ENCODE measurements at places on chromosomes 13 and 19.

DNA sequence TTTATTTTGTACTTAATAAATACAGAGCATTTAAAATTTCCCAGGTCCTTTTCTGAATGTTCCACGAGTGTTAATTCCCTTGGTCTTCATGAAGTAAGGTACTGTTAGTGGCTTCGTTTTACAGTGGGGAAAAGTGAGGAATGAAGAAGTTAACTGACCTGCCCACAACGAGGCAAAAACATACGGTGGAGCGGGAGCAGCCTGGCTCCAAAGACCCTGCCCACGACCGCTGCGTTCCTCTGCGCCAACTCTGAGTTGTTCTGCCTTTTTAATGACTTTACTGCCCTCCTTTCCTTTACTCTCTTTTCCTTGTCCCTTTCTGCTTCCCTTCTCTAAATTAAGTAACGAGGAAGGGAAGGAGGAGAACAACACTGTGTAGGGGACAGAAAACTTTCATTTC is 392.9 kb downstream of the PCDH9 start:
- no peaks in the 10 kb centered on the region for H3K4me1 ChIP-seq
- no peak overlapping the region for H3K27ac ChIP-seq
- H3K36me3 ChIP-seq, result no peaks in the 10 kb centered on the region
- H3K4me3 ChIP-seq, result no peak overlapping the region
- DNase-seq, result no peak

- no peaks in the 10 kb centered on the region for H3K4me1 ChIP-seq
- DNase-seq, result no peak
- H3K27ac ChIP-seq, result no peak overlapping the region
- H3K36me3 ChIP-seq, result no peaks in the 10 kb centered on the region
These were observed 53.6 kb upstream of the TPM4 start for GRCh38 chr19:16022681-16023080.

DNA sequence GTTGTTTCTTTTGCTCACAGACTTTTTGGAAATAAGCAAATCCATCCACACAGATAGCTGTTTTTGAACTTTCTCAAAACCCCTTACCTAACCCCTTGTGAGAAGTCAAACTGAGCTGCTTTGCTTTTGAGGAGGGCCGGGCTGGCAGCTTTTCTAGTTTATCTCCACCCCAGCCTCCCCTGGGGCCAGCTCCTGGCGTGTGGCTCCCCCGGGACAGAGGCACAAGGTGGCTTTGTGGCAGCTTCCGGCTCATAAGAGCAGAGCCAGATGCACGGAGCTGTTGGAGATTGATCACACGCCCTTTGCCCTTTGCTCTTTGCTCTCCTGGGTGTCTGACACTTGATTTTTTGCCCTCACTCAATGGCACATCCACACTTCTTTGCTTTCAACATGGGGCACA is 24.9 kb upstream of the RNF113B start:
- H3K4me1 ChIP-seq, result no peaks in the 10 kb centered on the region
- H3K27me3 ChIP-seq, result no peaks in the 10 kb centered on the region
- H3K36me3 ChIP-seq, result no peaks in the 10 kb centered on the region
- no peak for DNase-seq
- no peak overlapping the region for H3K4me3 ChIP-seq

GRCh38 chr19:35086455-35086854 is 29.2 kb upstream of the FXYD3 start:
- no peaks in the 10 kb centered on the region for H3K36me3 ChIP-seq
- no peak overlapping the region for H3K4me3 ChIP-seq
- DNase-seq, result no peak
- H3K4me1 ChIP-seq, result no peaks in the 10 kb centered on the region
- H3K27me3 ChIP-seq, result no peaks in the 10 kb centered on the region

- no peak for DNase-seq
- H3K4me3 ChIP-seq, result no peak overlapping the region
- no peaks in the 10 kb centered on the region for H3K36me3 ChIP-seq
- H3K4me1 ChIP-seq, result no peaks in the 10 kb centered on the region
- H3K27ac ChIP-seq, result no peak overlapping the region
- no peaks in the 10 kb centered on the region for H3K27me3 ChIP-seq
These were observed 106.1 kb downstream of the NHLRC3 start for GRCh38 chr13:39144391-39144790.

DNA sequence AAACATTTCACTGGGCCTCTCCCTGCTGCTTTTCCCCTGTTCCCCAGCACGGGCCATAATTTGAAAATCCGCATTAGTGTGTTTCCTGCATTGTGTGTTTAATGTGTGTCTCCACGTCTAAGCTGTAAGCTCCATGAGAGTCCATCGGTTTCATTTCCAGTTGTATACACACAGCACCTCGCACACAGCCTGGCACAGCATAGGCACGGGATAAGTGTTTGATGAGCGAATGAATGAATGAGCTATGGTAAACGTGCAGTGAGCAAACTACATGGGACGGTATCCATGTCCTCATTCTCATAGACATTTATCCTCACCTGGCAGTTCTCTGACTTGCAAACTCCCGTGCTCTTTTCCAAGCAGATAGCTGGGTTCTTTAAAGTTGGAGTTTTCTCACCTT is 106.1 kb downstream of the RAB20 start:
- peaks cover 69% of the 10 kb centered on the region for H3K36me3 ChIP-seq
- H3K27ac ChIP-seq, result no peak overlapping the region
- no peaks in the 10 kb centered on the region for H3K27me3 ChIP-seq
- H3K4me1 ChIP-seq, result no peaks in the 10 kb centered on the region

DNA sequence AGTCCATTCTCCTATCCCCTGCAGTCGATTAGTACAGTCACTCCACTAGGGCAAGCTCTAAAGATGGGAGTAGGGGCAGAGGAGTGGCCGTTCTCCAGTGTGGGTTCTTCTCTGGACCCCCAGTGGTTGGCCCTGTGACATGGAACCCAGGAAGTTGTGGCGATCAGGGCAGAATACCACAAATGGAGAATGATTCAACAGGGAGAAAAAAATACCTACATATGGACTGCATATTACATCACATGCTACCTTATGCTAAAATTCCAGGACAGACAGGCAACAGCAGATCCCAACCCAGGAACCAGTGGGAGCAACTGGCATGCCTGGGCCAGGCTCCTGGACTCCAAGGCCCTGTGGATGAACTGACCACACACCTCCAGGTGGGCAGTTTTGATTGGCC is 20.4 kb downstream of the POU2F2 start:
- H3K4me1 ChIP-seq, result peaks cover 12% of the 10 kb centered on the region
- no peak overlapping the region for H3K27ac ChIP-seq
- DNase-seq, result no peak
- H3K27me3 ChIP-seq, result no peaks in the 10 kb centered on the region
- H3K4me3 ChIP-seq, result no peak overlapping the region

DNA sequence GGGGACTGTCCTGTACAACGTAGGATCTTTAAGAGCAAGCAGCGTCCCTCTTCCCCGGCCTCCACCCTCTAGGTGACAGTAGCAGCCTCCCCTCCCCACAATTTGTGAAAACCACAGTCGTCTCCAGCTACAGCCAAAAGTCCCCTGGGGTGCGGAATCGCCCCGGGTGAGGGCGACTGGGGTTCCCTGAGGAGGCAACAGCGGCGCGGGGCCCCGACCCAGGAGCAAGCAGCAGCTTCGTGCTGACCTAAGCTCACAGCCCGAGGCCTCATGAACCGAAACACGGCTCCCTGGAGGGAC is 322 bp downstream of the ZNF558 start:
- no peaks in the 10 kb centered on the region for H3K27me3 ChIP-seq
- H3K27ac ChIP-seq, result peak overlapping the region; percentile 97
- H3K4me1 ChIP-seq, result peaks cover 13% of the 10 kb centered on the region
- no peak for DNase-seq
- peak overlapping the region; percentile 87 for H3K4me3 ChIP-seq

DNA sequence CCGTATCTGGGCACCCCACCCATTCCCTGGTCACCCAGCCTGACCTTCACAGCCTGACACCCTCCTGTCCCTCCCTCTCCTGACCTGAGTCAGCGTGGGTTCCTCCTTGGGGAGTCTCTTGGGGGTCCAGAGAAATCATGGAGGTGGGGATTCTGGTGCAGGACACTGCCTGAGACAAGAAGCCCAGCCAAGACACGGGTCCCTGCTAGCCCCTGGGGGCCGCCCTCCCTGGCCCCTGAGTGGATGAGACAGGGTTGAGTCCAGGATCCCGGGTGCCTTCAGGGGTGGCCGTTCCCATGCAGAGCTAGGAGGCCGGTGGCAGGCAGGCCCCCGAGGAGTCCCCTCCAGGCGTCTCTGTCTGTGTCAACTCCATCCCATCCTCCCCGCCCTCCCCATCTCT is 1.6 kb downstream of the MAP2K7 start:
- no peak for DNase-seq
- H3K4me3 ChIP-seq, result peak overlapping the region; percentile 76
- no peaks in the 10 kb centered on the region for H3K27me3 ChIP-seq
- peaks cover 8% of the 10 kb centered on the region for H3K36me3 ChIP-seq
- peaks cover 43% of the 10 kb centered on the region for H3K4me1 ChIP-seq

GRCh38 chr19:48509467-48510194 is 2.0 kb downstream of the LMTK3 start:
- no peak overlapping the region for H3K4me3 ChIP-seq
- DNase-seq, result no peak
- no peaks in the 10 kb centered on the region for H3K36me3 ChIP-seq

- H3K4me3 ChIP-seq, result no peak overlapping the region
- peaks cover 57% of the 10 kb centered on the region for H3K4me1 ChIP-seq
- no peaks in the 10 kb centered on the region for H3K27me3 ChIP-seq
- no peak overlapping the region for H3K27ac ChIP-seq
- H3K36me3 ChIP-seq, result no peaks in the 10 kb centered on the region
These were observed 52.8 kb downstream of the GATAD2A start for GRCh38 chr19:19458110-19458816.

- no peak overlapping the region for H3K4me3 ChIP-seq
- H3K27ac ChIP-seq, result no peak overlapping the region
- DNase-seq, result no peak
- no peaks in the 10 kb centered on the region for H3K27me3 ChIP-seq
- H3K4me1 ChIP-seq, result no peaks in the 10 kb centered on the region
These were observed 485.2 kb downstream of the ZNF536 start for GRCh38 chr19:30857388-30857787.

DNA sequence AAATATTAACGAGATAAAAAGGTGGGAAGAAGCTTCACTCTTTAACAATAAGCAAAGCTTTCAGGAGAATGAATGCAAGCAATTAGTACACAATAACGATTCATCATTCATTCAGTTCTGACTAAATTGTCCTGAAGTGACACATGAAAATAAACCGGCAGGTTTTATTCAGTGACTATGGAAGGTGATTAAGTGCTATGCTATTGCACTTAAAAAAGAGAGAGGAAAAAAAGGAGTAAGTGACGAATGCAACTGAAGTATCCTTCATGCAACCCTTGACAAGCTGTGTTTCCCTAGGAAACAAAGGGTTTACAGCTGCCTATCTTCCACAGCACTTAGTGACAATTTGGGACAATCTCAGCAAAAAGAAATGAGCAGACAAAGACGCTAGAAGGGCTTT is 1.4 kb downstream of the LIG4 start:
- H3K36me3 ChIP-seq, result peaks cover 5% of the 10 kb centered on the region
- H3K27ac ChIP-seq, result peak overlapping the region; percentile 40
- no peak for DNase-seq
- peaks cover 9% of the 10 kb centered on the region for H3K4me1 ChIP-seq
- H3K27me3 ChIP-seq, result no peaks in the 10 kb centered on the region

GRCh38 chr19:55598034-55598433 is 1.3 kb downstream of the FIZ1 start:
- no peaks in the 10 kb centered on the region for H3K4me1 ChIP-seq
- no peak overlapping the region for H3K27ac ChIP-seq
- no peak overlapping the region for H3K4me3 ChIP-seq
- DNase-seq, result no peak
- H3K27me3 ChIP-seq, result no peaks in the 10 kb centered on the region
- H3K36me3 ChIP-seq, result peaks cover 12% of the 10 kb centered on the region

- peak overlapping the region; percentile 99 for H3K27ac ChIP-seq
- H3K4me1 ChIP-seq, result peaks cover 23% of the 10 kb centered on the region
- DNase-seq, result peak; percentile 72
- peak overlapping the region; percentile 97 for H3K4me3 ChIP-seq
- H3K27me3 ChIP-seq, result no peaks in the 10 kb centered on the region
These were observed 1.0 kb downstream of the FSTL3 start for GRCh38 chr19:677201-677600.

DNA sequence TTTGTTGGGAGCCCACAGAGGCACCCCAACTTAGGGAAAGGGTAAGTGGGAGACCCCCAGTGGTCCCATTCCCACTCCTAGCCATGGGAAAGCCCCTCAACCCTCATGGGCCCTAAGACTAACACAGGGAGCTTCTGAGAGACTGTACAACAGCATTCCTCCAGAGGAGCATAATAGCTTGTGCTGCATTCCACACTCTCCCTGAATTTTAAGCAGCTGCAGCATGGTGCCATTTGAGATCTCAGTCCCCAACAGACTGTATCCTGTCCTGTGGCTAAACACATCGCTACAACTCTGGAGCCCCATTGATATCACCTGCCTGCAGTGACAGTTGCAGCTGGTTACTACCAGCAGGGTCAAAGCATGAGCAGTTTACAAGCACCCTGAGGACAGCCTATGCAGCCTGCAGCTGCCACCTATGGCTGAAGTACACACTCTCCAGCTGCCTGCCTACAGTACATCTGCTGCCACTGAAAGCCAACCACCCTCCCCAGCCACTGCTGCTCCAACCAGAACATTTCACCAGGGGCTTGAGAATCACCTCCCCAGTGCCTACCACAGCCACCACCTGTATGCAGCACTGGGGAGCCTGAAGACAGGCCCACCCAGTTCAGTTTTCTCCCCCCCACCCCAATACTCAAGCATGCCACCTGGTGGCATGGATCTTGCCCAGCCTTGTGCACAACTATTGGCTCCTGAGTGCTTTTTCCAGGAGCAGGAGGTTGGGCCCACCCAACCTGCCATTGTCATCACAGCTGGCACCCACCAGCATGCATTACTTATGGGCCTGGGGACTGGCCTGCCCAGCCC is 557.3 kb downstream of the GPC5 start:
- H3K4me1 ChIP-seq, result no peaks in the 10 kb centered on the region
- H3K27me3 ChIP-seq, result peaks cover 3% of the 10 kb centered on the region
- no peak for DNase-seq
- H3K4me3 ChIP-seq, result no peak overlapping the region
- no peak overlapping the region for H3K27ac ChIP-seq

- H3K4me1 ChIP-seq, result no peaks in the 10 kb centered on the region
- H3K27ac ChIP-seq, result no peak overlapping the region
- H3K4me3 ChIP-seq, result no peak overlapping the region
These were observed 252.8 kb downstream of the B3GLCT start for GRCh38 chr13:31452525-31452924.

GRCh38 chr13:49374585-49375290 is 69.1 kb downstream of the CAB39L start:
- no peak for DNase-seq
- no peaks in the 10 kb centered on the region for H3K27me3 ChIP-seq
- no peaks in the 10 kb centered on the region for H3K36me3 ChIP-seq
- H3K4me1 ChIP-seq, result peaks cover 30% of the 10 kb centered on the region
- H3K4me3 ChIP-seq, result no peak overlapping the region

- H3K36me3 ChIP-seq, result no peaks in the 10 kb centered on the region
- no peak overlapping the region for H3K27ac ChIP-seq
- DNase-seq, result no peak
- H3K4me3 ChIP-seq, result no peak overlapping the region
These were observed 10.3 kb downstream of the THSD1 start for GRCh38 chr13:52395704-52396103.

- no peak for DNase-seq
- no peaks in the 10 kb centered on the region for H3K4me1 ChIP-seq
- no peaks in the 10 kb centered on the region for H3K27me3 ChIP-seq
These were observed 9.0 kb upstream of the USP29 start for GRCh38 chr19:57110592-57111328.
